Spleen (tissue), 13 donors: ENCODE measurements at places on chromosomes 6 and 20.
A peak's percentile ranks its signal among the peaks of the same experiment; 100 is the strongest.

GRCh38 chr20:2879146-2879545, 5.9 kb downstream of the PTPRA start:
- DNase-seq: no peak

- DNase-seq: no peak
Measured at GRCh38 chr20:3613821-3614440, 49.3 kb downstream of the GFRA4 start.

DNA sequence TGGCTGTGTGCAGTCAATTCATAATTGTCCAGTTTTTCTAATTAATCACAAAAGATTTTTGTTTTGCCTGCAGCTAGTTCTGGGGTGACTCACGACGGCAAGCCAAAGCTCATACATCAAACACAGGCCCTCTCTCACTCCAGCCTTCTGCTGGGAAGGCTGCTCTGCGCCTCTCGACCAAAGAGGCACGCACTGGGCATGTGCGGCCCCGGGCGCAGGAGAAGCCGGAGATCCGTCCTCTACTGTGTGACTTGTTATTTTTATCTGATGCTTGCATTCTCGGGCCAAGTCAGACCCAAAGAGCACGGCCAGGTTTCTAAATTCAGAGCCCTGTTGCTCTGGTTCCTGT, 98.5 kb downstream of the TFAP2A start:
- no peak for DNase-seq

- DNase-seq: peak; percentile 88
Measured at GRCh38 chr6:13303668-13304017, 24.7 kb downstream of the TBC1D7 start.

DNA sequence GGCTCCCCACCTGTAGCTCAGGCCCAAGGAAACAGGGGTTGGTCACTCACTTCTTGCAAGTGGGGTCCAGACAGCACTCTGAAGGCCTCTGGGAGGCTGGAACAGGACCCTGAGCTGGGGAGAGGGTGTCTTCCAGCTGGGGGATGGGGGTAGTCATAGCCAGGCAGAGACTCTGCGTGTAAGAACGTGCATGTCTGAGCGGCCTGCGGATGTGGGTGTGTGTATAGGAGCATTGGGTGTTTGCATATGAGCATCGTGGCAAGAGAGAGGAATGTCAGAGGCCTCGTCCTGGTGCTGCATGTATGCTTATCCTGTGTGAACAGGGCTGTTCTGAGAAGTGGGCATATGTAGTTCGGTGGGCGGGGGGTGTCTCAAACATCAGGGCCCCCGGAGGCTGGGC, 12.1 kb downstream of the BPIFB3 start:
- DNase-seq: peak; percentile 41

GRCh38 chr20:62838128-62838891, 21.5 kb downstream of the COL9A3 start:
- peak; percentile 86 for DNase-seq

- DNase-seq: no peak
Measured at GRCh38 chr20:24033151-24033550, 44.6 kb upstream of the GGTLC1 start.

- no peak for DNase-seq
Measured at GRCh38 chr6:113451049-113451448, 406.1 kb upstream of the MARCKS start.

DNA sequence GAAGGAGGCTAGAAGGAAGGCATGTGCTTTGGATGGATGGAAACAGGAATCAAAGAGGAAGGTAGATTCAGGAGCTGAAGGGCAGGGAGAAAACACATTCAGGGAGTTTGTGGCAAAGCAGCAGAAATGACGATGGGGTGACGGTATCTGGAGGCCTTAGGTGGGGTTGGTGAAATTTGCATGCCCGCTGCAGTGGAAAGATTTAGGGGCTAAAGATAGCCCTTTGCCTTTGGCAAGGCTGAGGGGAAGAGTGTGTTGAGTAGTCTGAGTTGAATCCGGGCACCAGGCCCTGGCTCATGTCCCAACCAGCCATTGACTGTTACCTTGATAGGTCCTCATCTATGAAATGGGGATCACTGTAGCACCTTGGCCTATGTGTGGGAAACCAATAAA, 1.3 kb downstream of the GZF1 start:
- DNase-seq: no peak

GRCh38 chr20:37075932-37076685, 19.7 kb downstream of the RBL1 start:
- no peak for DNase-seq

DNA sequence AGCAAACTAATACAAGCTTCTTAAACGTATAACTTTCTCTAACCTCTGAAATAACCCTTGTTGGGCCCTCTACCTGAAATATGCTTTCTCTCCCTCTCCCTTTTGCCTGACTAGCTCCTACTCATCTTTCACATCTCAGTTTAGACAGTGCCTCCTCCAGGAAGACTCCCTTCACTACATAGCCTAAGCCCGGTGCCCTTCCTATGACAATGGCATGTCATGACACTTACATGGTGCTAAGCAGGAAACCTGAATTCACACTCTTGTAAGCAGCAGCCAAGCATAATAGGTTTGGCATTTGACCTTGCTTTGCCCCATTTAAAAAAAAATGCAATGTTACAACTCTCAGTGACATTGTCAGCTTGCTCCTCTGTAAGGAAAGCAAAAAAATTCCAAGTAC, 33.1 kb upstream of the FBXL4 start:
- no peak for DNase-seq

DNA sequence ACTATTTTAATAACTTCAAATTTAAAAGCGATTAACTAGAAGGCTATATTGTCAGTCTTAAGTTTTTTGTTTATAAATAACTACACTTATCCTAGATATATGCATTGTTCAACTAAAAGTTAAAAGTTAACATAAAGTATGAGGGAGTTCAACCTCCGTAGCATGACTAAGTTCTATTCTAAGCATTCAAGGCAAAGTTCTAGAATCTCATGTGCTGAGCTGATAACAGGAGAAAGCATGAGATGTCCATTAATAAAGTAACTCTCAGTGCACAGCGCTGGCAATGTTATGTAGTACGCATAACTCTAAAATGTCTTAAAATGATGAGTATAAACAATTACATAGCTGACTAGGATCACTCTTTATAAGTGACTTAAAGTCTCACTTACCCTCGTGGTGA, 264.8 kb downstream of the RNGTT start:
- no peak for DNase-seq

DNA sequence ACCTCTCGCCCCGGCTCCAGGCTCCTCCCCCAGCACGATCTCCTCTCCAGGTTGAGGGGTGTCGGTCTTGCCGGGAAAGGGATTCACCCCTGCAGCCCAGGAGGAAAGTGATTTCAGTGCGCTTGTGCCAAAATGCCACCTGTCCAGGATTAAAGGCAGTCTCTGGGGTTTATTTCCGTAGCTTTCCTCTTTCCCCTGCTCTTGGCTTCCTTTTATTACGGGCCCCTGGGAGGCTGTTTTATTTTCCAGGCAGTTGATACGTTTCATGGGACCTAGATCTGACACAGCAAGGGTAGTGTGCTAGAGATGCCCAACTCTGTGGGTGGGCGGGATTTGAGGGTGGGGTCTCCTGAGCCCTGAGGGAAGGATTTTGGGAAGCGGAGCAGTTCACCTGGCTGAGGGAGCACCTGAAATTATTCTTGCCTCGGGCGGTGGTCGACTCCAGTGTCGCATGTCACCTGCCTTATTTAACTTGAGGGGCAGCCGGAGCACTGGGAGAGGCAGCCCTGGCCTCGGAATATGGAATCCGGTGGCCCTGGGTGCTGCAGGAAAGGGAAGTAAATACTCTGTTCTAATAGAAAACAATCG, 9.5 kb upstream of the NKX2-2 start:
- DNase-seq: no peak

GRCh38 chr6:71294121-71294523, 5.5 kb downstream of the OGFRL1 start:
- no peak for DNase-seq

- DNase-seq: no peak
Measured at GRCh38 chr20:58547623-58548475, 32.6 kb upstream of the APCDD1L start.

DNA sequence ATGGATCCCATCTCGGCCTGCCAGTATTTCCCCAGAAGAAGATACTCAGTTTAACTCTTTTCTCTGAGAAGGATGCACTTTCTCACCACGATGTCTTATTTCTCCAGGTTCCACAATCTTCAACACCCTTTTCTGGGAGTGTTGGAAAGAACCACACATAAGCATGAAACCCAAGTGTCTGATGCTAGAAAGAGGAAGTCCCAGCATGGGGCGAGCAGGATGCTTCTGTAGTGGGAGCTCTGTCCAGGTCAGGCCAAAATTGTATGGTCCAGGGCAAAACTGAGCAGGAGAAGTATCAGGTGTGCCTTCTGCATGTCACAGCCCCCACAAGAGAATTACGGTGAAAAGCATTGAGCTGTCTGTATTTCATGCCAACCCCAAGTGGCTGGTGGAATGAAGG, 11.0 kb downstream of the TREM1 start:
- no peak for DNase-seq

DNA sequence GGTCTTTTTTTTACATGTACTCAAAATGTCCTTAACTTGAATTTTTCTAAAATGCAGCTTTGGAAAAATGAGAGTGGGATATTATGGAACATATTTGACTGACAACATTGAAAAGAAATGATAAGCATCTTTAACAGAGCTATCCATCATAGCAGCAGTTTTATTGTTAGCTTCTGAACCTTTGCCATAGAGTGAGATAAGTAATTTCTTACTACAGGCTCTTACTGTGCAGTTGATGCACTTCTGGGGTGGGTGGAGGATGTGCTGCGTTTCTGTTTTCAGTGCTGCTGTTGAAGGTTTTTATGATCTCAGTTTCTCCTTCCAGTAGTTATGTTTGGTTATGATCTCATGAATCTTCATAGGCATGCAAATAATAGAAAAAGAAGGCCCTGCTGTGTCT, 267.0 kb downstream of the TMEM242 start:
- DNase-seq: no peak

DNA sequence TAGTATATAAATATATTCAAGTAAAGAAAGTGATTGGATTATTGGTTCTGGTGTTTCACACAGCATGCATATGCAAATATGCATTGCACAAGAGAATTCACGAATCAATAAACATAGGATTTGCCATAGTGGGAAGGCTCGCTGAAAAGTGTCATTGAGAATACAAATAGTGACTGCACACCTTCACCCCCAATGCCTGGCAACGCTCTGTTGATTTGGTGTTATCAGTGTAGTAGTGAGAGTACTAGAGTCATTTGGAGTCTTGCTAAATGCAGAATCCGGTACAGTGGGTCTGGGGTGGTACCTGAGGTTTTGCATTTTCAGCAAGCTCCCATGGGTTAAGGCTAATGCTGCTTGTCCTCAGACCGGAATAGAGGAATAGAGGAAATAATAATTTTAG, 49.7 kb upstream of the NAA20 start:
- DNase-seq: no peak

DNA sequence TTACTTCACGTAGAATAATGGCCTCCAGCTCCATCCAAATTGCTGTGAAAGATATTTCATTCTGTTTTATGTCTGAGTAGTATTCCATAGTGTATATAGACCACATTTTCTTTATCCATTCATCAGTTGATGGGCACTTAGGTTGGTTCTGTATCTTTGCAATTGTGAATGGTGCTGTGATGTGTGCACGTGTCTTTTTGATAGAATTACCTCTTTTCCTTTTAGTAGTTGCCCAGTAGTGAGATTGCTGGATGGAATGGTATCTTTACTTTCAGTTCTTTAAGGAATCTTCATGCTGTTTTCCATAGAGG, 91.8 kb downstream of the CARMIL1 start:
- DNase-seq: no peak

DNA sequence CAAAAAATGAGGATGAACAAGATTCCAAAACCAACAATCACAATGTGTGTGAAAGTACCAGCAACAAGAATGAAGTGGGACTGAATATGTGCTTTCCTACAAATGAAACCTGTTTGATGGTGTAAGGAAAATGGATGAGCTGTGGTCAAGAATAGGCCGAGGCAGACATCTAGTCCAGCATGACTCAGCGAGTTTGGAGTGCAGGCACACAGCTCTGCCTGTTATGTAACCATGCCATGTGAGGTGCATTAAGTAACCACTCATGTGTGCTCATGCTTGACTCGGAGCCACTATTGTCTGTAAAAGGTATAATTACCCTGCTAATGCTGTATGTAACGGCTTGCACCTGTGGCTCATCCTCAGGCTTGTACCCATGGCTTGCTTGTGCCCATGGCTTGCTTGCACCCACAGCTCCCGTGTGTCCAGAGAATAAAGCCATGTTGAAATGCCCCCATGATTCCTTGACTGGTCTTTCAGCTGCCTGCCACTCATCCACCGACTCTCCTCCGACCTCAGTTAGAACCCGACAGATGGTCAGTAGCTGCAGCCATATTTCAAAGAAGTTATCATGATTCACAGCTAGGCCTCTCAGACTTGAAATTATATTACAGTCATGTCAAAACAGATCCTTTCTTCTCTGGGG, 98.7 kb downstream of the BACH2 start:
- DNase-seq: no peak

DNA sequence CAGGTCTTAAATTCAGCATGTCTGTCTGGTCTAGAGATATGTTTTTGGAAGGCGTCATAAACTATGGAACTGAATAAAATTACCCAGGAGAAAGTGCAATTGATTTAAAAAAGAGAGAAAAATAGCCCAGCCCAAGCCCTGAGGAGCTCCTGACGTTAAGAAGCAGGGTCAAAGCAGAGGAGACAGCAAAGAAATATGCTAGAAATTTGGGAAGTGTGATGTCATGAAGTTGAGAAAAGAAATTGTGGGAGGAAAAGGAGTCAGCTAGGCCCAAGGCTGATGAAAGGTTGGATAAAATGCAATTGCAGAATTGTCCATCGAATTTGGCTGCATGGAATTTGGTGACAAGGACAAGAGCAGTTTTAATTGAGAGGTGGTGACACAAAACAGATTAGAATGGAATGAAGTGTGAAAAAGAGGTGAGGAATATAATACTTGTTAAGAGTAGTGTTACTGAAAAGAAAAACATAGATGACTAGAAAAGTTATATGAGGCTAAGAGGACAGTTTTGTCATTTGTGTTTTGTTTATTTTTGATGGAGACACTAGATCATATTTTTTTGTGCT, 381.6 kb downstream of the LAMA2 start:
- DNase-seq: no peak

DNA sequence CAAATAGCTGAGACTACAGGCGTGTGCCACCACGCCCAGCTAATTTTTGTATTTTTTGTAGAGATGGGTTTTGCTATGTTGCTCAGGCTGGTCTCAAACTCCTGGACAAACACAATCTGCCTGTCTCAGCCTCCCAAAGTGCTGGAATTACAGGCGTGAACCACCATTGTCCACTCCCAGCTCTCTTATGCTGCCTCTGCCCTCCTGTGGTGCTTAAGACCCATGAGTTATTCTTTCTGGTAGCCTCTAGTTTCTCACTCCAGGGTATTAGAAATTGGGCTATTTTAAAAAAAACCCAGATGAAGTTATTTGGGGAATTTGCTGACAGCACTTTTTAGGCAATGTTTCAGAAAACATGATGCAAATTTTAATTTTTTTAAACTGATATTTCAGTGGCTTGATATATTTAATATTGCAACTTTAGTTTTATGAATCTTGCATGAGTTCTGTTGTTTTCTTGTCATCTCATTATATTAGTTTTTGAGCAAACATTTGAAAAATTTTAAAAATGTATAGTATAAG, 114.0 kb upstream of the FOXO3 start:
- no peak for DNase-seq

GRCh38 chr6:47489995-47490394, 12.4 kb downstream of the CD2AP start:
- DNase-seq: no peak
